Activated T-cell treated with anti-CD3 and anti-CD28 coated beads, Interleukin-2, amount 50 U/mL, for 72 hours (primary cell): ENCODE measurements at places on chromosomes 2 and 18. TPM values are rescaled to one million over a fixed set of nuclear protein-coding genes. Genes with fewer than 3 reads are reported as not detected.

TEX44 gene
- not detected for total RNA-seq

GREB1 gene
- 2.4 TPM for total RNA-seq

FBXO15 gene
- 2.1 TPM for total RNA-seq

CNDP1 gene
- total RNA-seq, result 0.16 TPM

PLEKHH2 gene
- total RNA-seq, result 4.3 TPM

HNRNPA3 gene
- 140 TPM for total RNA-seq

GAREM1 gene
- total RNA-seq, result 0.19 TPM

GATA6 gene
- 0.43 TPM for total RNA-seq

SLC4A3 gene
- total RNA-seq, result not detected

SMIM21 gene
- not detected for total RNA-seq

EPAS1 gene
- total RNA-seq, result 50.8 TPM

SERPINB11 gene
- total RNA-seq, result not detected

OTOS gene
- not detected for total RNA-seq

STON1 gene
- 2.8 TPM for total RNA-seq

GALNT13 gene
- total RNA-seq, result not detected

KIF5C gene
- total RNA-seq, result 23.9 TPM

CDH19 gene
- not detected for total RNA-seq

MYOM1 gene
- total RNA-seq, result 0.39 TPM

- no peak for DNase-seq
These were observed 231.5 kb downstream of the NYAP2 start for GRCh38 chr2:225630824-225631533.

- DNase-seq, result no peak
These were observed 193.8 kb downstream of the SEPTIN10 start for GRCh38 chr2:109419960-109420370.

GRCh38 chr18:3333056-3333720, 71.3 kb downstream of the MYL12B start:
- no peak for DNase-seq

DNA sequence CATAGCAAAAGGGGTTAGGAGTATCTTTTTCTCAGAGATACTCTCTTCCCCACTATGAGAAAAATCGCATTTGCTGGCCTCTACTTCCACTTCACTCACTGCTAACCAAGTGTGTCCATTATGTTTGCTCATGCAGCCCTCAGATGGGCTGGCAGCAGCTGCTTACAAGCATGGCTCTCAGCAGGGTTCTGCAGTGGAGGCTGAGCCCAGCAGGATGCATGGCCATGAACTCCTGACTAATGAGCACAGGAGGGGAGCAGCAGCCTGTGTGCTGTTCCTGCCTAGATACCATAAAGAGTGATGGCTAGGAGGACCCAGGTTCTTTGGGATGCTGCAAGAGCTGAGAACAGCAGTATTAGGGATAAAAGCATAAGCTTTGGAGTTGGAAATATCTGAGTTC, 316.9 kb upstream of the THSD7B start:
- DNase-seq, result no peak

GRCh38 chr18:12946549-12947284, 1.1 kb upstream of the SEH1L start:
- DNase-seq, result no peak

GRCh38 chr2:164458792-164459191, 162.5 kb downstream of the GRB14 start:
- no peak for DNase-seq

DNA sequence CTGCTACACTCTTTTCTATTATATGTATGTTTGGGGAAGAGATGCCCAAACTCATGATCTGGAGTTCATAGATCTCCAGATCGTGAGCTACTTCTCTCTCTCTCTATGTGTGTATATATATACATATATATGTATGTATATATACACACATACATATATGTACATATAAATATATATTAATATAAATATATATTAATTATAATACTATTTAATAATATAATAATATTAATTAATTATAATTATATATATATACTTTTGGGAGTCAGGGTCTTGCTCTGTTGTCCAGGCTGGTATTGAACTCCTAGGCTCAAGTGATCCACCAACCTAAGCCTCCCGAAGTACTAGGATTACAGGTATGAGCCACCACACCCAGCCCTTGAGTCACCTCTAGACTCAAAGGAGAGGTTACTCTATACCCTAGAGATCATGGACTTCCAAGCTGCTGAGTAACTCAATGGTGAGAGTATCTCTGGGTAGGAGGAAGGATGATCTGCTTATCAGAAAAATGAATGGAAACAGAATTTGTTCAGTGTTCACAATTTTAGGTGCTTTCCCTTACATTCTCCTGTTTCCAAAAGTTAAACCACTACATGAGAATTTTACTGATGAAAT, 463.5 kb upstream of the TRIB2 start:
- DNase-seq, result no peak

GRCh38 chr2:27980242-27980641, 89.7 kb downstream of the BABAM2 start:
- DNase-seq, result no peak

GRCh38 chr2:238069021-238069709, 8.4 kb downstream of the SCLY start:
- no peak for DNase-seq

- DNase-seq, result no peak
These were observed 25.6 kb upstream of the ACSL3 start for GRCh38 chr2:222835143-222835822.

DNA sequence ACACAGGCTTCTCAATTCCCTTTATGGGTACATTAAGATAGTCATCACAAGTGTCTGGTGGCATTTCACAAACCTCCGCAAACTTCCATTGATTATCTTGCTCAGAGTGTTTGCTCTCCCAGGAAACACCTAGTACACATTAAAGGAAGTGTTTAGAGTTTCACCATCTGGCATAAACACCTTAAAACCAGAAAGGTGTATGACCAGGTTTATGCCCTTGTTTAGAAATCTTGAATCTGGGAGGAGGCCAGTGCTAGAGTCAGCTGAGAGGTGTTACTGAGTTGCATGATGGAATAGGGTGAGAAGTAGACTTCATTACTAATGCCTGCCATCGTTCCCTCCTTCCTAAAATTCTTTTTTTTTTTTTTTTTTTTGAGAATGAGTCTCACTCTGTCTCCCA, 78.9 kb upstream of the FAM237A start:
- no peak for DNase-seq

DNA sequence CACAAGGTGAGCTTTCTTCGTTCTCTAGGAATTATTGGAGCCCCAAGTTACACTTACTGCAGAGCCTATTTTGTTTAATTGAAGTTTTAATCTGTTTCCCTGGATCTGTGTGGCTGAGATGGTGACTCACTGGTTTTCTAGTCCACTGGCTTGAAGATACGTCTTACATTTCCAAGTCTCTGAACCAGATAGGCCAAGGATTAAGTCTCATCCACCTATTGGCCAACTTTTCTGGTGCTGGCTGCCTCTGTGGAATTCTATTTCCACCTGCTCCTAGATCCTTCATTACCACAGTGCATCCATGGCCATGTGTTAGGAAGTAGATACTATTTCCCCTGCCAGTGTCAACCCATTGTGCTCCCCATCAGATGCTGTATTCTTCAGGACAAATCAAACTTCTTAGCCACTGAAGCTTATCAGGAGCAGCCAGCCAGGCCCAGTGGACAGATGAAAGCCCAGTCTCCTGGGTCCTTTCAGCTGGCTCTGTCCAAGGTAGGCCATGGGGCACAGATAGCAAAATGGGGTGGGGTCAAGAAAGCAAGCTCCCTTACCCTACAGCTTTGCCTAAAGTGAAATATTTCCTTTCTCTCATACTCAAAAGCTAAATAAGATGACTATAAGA, 198.8 kb upstream of the TCF4 start:
- DNase-seq, result no peak

DNA sequence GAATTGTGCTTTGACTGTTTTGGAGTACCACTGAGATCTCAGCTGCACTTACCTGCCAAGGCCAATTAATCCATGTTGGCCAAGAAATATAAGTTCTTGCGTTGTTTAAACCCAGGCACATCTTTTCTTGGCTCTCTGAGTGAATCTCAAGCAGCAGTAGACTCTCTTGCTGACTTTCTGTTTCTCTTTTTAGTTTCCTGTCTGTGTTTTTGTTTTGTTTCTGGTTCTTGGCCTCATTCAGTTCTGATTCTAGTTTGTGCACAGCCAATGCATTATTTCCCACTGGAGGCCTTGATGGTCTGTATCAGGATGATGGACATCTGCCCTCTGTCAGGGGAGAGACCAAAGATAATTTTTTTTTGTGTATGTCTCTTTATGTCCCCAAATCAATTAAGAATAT, 379.4 kb downstream of the CDH2 start:
- no peak for DNase-seq

DNA sequence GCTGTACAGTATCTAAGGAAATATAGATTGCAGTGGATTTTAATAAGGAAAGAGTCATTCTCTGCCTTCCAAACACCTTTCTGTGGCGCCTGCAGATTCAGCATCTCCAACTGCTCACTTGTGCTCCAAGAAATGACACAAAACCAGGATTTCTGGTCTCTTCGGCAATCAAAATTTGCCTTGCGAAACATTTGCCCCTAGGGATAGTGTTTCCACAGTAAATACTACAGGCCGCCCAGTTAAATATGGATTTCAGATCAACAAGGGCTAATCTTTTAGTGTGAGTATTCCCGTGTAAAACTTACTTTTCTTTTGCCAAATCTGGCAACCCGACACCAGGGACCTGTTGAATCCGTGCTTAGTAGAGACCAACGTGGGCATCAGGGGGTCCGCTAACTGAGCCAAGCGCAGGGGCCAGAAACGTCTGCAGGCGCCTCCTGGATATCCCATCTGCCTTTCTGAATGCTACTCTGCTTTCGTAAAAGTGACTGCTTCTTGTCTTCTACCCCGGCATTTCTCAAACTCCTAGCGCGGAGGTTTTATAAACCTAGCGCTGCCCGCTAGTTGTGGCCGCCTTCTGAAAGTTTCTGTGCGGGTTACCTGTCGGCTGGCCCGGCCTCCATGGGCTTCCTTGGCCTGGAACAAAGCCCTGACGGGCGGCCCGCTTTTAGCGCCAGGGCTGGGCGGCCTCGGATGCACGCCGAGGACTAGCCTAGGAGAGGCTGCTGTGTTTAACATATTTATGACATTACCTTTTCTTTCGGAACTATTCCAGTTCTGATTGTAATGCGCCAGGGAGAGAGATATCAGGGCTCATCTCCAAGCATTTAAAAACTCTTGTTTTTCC, 2.5 kb downstream of the CYP1B1 start:
- no peak for DNase-seq

- no peak for DNase-seq
These were observed 53.0 kb downstream of the BIN1 start for GRCh38 chr2:127053731-127054603.

DNA sequence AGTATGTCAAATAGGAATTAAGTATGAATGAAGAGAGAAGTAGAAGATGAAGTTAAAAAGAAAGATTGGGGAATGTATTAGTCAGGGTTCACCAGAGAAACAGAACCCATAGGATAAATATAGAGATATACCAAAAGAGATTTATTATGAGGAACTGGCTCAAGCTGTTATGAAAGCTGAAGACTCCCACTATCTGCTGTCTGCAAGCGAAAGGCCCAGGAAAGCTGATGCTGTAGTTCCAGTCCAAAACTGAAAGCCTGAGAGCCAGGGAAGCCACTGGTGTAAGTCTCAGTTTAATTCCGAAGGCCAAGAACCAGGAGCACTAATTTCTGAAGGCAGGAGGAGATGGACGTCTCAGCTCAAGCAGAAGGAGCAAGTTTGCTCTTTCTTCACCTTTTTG, 200.9 kb upstream of the FN1 start:
- DNase-seq, result no peak

- no peak for DNase-seq
These were observed 59.2 kb downstream of the TWIST2 start for GRCh38 chr2:238906936-238907716.

- DNase-seq, result no peak
These were observed 100.3 kb downstream of the MCFD2 start for GRCh38 chr2:46815121-46815802.

GRCh38 chr2:6922201-6922656, 5.0 kb downstream of the RNF144A start:
- DNase-seq, result no peak

DNA sequence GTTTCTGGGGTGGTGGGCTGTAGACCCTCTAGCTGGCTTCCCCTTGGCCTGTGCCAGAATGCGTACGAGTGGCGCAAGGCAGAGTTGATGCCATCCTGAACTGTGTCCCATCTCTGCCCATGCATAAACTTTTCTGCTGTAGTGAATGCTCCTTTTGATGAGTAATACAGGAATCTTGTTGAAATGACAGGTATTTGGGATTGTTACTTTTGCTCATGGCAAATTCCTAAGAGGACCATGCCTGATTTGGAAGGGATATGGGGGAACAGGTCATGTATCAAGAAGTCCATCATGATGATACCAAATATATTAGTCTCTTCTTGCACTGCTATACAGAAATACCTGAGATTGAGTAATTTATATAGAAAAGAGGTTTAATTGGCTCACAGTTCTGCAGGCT, 648.0 kb downstream of the SLC4A3 start:
- no peak for DNase-seq

DNA sequence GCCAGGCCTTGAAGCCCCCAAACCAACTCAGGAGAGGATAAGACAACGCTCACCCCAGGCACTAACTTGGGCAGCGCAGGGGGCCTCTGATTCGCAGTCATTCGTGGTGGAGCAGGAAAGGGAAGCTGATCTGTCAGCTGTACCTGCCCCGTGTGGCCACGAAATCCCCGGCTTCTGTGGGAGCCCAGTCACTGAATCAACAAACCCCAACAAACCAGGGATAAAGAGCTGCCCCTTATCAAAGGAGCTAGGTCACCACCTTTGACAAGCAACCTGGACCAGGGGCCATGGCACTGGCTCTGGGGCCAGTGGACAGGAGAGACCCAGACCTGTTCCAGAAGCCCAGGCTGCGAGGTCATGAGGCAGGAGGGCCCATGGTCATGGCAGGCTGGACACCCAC, 14.5 kb downstream of the SDC1 start:
- DNase-seq, result no peak

GRCh38 chr2:45055162-45055605, 45.9 kb upstream of the SIX2 start:
- DNase-seq, result no peak

GRCh38 chr18:13450289-13451212, 232.0 kb downstream of the LDLRAD4 start:
- DNase-seq, result no peak

GRCh38 chr2:179726461-179727180, 134.8 kb downstream of the ZNF385B start:
- no peak for DNase-seq

DNA sequence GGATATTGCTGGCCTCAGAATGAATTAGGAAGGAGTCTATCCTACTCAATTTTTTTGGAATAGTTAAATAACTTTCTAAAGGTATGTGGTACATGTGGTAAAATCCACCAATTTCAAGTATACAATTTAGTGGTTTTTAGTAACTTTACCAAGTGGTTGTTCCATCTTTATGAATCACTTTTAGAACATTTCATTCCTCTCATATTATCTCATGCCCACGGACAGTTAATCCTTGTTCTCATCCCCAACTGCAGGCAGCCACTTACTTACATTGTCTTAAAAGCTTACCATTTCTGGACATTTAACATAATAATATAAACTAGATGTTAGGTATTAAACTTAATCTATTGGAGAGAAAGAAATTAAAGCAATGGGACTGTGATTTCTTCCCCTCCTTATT, 146.3 kb upstream of the ZC3H15 start:
- no peak for DNase-seq

GRCh38 chr2:26982102-26982742, 11.8 kb downstream of the MAPRE3 start:
- DNase-seq, result peak; percentile 7
